HAP-1 (cell line): ENCODE measurements at places on chromosomes 13 and 19.
A peak's percentile ranks its signal among the peaks of the same experiment; 100 is the strongest.

DNA sequence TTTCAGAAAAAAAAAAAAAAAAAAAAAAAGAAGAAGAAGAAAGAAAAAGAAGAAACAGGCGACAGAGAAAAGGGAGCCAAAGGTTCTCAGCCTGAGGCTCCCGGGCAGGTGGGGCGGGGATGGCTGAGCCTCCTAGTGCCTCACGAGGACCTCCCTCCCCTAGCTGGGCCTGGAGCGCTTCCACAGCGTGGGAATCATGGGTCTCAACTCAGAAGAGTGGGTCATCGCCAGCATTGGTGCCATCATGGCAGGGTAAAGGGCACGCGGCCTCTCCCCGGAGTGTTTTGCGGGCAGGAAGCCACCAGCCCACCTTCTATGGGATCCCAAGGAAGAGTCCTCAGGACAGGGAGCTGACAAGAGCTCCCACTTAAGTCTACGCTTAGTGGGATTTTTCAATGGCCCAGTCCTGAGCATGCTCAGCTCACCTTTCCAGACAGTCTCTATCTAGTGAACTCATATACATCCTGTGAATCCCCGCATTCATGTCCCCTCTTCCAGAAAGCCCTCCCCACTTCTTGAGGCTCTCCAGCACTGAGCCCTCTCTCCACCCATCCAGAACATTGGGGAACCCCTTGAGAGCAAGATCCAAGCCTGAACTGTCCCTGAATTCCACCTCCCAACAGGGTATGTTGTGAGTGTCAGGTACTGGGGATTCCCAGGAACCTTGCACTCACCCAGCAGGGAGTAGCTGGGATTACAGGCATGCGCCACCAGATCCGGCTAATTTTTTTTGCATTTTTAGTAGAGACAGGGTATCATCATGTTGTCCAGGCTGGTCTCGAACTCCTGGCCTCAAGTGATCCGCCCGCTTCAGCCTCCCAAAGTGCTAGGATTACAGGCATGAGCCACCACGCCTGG, 69.6 kb downstream of the ACSBG2 start:
- DNase-seq: no peak

DNA sequence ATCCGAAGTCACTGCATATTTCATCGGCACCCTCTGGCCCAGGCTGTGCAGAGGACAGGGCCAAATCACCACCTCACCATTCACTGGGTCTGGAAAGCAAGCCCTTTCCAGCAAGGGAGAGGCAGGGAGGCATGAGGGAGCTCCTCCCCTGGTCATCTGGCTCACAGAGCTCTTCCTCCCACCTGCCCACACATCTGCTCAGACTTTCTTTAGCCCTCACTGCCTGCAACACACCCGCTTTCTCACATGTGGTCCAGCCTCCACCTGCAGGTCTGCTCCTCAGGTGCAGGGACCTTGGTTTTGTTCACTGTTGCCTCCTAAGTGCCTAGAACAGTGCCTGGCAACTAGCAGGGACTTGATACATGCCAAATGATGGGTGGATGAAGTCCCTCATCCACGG, 21.0 kb upstream of the SLC35E1 start:
- no peak for DNase-seq

GRCh38 chr13:49791315-49791710, 1.2 kb downstream of the KPNA3 start:
- peak; percentile 40 for DNase-seq

DNA sequence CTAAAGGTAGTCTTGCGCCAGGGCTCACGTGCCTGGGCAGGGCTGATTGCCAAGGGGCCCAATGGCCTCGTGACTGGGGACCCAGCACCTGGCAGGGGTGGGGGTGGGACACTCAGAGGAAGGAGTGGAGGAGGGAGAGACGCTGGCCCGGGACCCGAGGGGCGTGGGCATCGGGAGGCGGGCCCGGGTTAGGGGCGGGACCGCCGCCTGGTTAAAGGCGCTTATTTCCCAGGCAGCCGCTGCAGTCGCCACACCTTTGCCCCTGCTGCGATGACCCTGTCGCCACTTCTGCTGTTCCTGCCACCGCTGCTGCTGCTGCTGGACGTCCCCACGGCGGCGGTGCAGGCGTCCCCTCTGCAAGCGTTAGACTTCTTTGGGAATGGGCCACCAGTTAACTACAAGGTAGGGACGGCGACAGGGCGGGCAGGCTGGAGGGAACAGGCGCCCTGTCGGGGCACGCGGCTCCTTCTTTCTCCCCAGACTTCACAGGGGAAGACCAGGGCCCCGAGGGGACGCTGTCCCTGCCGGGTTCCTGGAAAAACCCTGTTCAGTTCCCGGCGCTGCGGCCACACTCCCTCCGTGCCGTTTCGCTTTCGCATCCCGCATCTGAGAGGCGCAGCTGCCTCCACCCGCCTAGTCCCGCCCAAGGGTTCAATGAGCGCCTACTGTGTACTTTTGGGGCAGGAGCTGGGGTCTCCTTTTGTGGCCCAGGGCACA, at the start of gene IFI30:
TSS of gene IFI30 (plus strand) at position 242 of the 717 bp plus-strand sequence. CDS start at position 271, 29 bp downstream.
- DNase-seq: peak; percentile 88

GRCh38 chr19:47305309-47305751, 4.3 kb upstream of the C5AR1 start:
- DNase-seq: peak; percentile 89

GRCh38 chr19:29680447-29680846, 15.2 kb downstream of the PLEKHF1 start:
- no peak for DNase-seq

GRCh38 chr13:42110410-42111155, 62.1 kb downstream of the DGKH start:
- DNase-seq: peak; percentile 40

- no peak for DNase-seq
These were observed 3.8 kb downstream of the PROSER1 start for GRCh38 chr13:39034085-39034484.

- no peak for DNase-seq
These were observed 242.6 kb upstream of the EDNRB start for GRCh38 chr13:78161266-78161665.

- DNase-seq: no peak
These were observed 161.1 kb upstream of the ATXN8OS start for GRCh38 chr13:69946511-69946910.

DNA sequence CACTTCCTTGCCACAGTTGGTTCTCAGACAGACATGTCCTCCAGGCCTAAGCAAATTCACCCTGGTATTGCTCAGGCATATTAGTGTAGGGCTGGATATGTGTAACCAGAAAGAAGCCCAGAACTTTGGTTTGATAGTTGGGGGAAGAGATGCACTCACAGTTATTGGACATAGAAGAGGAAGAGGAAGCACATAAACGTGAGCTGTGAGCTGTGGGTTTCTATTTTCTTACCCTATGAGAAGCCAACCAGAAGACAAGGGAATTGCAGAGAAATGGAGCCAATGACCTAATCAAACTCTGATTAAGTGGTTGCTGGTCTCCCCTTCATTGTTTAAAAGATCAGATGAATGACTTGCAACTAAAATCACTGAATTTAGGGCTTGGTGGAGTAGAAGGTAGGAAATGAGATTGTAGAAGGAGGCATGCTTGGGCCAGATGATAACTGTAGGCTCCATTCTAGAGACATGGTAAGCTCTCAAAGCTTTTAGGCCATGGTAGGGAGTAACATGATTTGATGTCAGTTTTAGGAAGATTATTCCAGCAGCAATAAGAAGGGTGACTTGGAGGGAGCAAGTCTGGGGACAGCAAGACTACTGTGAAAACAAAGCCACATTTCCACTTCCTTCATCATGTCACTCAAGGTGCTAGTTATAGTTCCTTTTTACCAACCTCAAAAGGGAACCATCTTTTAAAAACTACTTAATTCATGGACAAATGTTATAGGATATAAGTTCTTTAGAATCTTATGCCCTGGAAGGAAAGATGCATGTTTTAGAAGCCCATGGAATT, 24.1 kb upstream of the WDFY2 start:
- DNase-seq: no peak

DNA sequence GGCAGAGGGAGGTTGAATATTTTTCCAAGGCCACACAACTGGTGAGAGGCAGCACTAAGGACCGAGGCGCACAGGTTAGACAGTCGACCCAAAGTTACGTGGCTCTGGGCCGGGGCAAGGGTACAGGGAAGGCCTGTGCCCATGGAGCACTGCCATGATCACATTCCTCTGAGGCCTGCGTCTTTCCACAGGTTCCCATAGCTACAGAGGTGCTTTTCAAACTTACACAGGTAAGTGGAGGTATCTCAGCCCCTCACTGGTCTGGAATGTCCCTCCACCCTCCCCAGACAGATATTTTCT, 814 bp downstream of the ZNF211 start:
- DNase-seq: no peak

DNA sequence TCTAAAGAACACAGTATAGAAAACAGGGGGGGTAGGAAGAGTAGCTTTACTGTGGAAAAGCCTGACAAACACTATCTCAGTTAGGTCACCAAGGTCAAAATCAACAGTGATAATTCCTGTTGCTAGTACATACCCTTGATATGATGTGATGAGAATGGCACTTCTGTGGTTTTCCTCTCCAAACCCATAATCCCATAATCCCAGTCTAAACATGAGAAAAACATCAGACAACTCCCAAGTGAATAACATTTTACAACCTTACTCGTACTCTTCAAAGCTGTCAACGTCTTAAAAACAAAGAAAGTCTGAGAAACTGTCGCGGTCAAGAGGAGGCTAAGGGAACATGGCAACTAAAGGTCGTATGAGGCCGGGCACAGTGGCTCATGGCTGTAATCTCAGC, 137.6 kb downstream of the FOXO1 start:
- no peak for DNase-seq

GRCh38 chr19:18768046-18768771, 22.9 kb downstream of the COMP start:
- DNase-seq: no peak

GRCh38 chr13:39020853-39021462, 16.9 kb downstream of the PROSER1 start:
- no peak for DNase-seq

- DNase-seq: no peak
These were observed 749 bp upstream of the PAN3 start for GRCh38 chr13:28137596-28137995.

GRCh38 chr13:42720113-42720857, 61.1 kb upstream of the FAM216B start:
- no peak for DNase-seq

- DNase-seq: no peak
These were observed 546.1 kb downstream of the SUCLA2 start for GRCh38 chr13:47454986-47455385.

DNA sequence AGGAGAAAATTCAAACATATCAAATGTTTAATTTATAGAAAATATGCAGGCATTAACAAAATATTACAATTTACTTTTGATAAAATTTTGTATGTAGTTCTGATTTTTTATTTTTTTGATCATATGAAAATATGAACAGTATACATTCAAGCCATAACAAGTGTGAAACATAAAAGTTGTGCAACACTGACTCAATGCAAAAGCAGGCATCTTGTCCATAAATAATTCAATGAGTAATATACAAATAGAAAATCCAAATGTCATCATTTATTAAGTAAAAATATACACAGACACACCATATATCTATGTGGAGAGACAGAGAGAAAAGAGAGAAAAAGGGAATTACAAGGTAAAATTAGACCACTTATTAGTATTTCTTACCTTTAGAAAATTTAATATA, 1183.9 kb downstream of the SLITRK1 start:
- DNase-seq: no peak

DNA sequence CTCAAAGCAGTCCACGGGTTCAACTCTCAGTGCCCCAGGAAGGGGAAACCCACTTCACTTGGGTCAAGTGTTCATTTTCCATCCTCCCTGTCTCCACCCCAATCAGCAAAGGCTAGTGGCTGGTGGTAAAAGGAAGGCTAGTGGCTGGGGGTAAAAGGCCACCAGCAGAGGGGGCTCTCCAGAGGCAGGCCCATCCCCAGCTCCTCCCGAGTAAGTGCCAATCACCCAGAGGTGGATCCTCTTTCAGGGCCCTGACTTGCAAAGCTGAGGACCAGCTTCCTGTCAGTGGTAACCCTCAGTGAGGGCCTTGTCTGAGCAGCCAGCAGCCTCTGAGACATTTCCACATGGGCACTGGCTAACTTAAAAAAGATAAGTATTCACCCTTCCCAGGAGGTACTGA, 22.0 kb upstream of the TPT1 start:
- no peak for DNase-seq
